ENCODE measurements at places on chromosomes 3 and 15. TPM values are rescaled to one million over a fixed set of nuclear protein-coding genes. Genes with fewer than 3 reads are reported as not detected.

DNA sequence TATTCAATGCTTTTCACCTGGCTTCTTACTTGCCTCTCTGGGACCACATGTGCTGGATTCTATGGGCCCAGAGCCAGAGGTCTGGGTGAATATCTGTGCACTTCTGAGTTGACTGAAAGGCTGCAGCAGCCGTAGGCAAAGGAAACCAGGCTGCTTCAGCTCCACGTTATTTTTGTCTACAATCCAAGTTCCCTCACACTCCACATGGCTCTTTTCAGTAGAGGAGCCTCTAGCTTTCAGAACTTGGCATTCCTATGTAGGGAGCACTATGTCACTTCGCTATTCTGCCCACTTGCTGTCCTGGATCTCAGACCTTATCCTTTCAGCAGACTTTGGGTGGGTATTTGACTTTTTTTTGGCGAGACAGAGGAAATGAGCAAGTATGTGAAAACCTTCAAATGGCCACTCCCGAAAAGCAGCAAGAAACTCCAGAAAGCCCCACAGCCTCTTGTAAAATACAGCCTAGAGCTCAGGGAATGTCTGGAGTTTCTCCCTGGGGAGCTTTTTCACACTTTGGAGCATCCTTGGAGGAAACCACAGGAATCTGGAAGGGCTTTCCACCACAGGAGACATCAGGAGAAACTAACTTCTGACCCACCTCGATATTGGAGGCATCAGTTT is 80.9 kb downstream of the DUT start:
- no peaks in the 10 kb centered on the region for H3K4me1 ChIP-seq
- peaks cover 3% of the 10 kb centered on the region for H3K27me3 ChIP-seq
- H3K27ac ChIP-seq: no peak overlapping the region
- no peaks in the 10 kb centered on the region for H3K36me3 ChIP-seq

GRCh38 chr3:117052395-117052794 is 342.8 kb downstream of the TUSC7 start:
- H3K4me1 ChIP-seq: no peaks in the 10 kb centered on the region
- DNase-seq: no peak
- H3K27me3 ChIP-seq: no peaks in the 10 kb centered on the region
- H3K4me3 ChIP-seq: no peak overlapping the region
- H3K36me3 ChIP-seq: no peaks in the 10 kb centered on the region

DNA sequence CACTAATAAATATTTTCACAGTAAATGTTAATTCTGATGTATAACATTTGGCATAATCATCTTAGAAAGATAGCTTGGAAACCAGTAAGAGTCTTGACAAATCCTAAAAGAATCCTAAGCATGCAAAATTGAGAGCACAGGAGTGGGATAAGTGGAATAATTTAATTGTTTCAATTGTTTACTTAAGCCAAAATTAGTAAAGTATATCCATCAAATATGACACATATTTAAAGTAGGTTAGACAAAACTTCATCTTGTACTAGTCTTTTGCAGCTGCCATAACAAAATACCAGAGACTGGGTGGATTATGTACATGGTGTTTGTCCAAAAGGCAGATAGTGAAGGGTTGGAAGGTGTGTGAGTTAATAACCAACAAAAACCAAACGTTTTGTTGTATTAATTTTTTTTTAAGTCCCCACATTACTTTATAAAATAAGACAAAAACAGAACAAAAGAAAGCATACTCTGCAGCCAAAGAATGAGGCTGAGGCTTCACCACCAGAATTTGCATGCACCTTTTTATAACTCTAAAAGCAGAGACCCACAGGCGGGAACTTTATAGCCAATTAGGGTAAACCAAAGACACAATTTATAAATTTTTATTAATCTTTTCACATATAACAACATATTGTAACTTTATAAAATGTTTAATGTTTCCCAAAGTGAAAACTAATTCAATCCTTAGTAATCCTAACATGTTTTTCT is 41.9 kb upstream of the CD200R1L start:
- no peak overlapping the region for H3K4me3 ChIP-seq
- no peaks in the 10 kb centered on the region for H3K36me3 ChIP-seq
- no peak overlapping the region for H3K27ac ChIP-seq
- H3K4me1 ChIP-seq: no peaks in the 10 kb centered on the region

The UMPS gene
- 56.3 TPM for total RNA-seq

The SV2B gene
- 0.08 TPM for total RNA-seq

DNA sequence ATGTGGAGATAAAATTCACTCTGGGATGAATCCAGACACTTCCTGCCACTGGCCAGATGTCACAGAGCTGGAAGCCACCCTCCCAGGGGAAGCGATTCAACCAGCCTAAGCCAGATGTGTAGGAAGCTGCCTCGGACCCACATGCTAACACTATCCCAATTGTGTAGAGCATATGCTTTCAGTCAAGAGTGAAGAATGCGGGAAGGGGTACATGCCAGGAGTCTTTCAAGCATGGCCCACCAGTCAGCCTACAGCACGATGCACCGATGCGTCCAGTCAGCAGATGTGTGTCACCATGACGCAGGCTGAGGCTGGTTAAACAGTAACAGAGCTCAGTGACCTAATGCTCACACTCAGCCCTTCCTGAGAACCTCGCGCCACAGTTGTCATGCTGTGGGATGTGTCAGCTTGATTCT is 38.8 kb upstream of the BNC1 start:
- no peak overlapping the region for H3K27ac ChIP-seq
- H3K27me3 ChIP-seq: peaks cover 12% of the 10 kb centered on the region
- no peak for DNase-seq
- no peak overlapping the region for H3K4me3 ChIP-seq
- H3K36me3 ChIP-seq: no peaks in the 10 kb centered on the region

DNA sequence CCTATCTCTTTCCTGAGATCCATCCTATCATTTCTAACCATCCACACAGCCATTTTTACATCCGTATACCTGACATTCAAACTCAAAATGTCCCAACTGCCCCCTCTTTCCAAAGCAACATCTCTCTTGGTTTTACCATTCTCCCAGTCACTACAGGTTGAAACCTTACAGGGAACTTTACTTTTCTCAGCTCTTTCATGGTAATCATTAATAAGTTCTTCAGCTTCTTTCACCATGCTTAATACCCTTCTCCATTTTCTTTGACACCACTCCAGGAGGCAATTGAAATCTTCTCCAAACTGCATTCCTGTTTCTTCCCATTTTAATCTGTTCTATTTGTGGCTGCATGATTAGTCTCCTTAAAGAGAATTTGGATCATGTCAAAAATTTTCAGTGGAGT is 352.5 kb downstream of the GAP43 start:
- H3K27me3 ChIP-seq: no peaks in the 10 kb centered on the region
- no peak overlapping the region for H3K27ac ChIP-seq
- no peak overlapping the region for H3K4me3 ChIP-seq
- no peak for DNase-seq
- H3K4me1 ChIP-seq: no peaks in the 10 kb centered on the region
- no peaks in the 10 kb centered on the region for H3K36me3 ChIP-seq

DNA sequence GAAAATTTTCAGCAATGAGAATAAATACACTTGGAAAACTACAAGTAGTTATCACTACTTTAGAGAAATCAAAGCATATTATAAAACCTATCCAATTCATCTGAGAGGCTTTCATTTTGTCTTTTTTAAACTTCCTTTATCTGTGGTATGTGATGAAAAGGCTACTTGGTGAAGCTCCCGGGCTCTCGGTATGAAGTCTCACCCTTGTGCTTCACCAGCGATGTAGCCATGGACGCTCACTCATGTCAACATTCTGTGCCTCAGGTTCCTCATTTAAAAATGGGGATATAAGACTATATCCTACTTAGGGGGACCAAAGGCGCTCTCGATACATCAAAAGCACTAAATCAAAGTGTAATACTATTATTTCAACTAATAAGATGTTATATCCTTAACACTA is 14.9 kb downstream of the SATB1 start:
- H3K27ac ChIP-seq: peak overlapping the region; percentile 59
- no peaks in the 10 kb centered on the region for H3K27me3 ChIP-seq
- H3K4me1 ChIP-seq: peaks cover 89% of the 10 kb centered on the region
- no peak for DNase-seq
- H3K4me3 ChIP-seq: peak overlapping the region; percentile 62
- H3K36me3 ChIP-seq: peaks cover 71% of the 10 kb centered on the region

The CCDC54 gene
- total RNA-seq: not detected

The SYNPR gene
- total RNA-seq: not detected

DNA sequence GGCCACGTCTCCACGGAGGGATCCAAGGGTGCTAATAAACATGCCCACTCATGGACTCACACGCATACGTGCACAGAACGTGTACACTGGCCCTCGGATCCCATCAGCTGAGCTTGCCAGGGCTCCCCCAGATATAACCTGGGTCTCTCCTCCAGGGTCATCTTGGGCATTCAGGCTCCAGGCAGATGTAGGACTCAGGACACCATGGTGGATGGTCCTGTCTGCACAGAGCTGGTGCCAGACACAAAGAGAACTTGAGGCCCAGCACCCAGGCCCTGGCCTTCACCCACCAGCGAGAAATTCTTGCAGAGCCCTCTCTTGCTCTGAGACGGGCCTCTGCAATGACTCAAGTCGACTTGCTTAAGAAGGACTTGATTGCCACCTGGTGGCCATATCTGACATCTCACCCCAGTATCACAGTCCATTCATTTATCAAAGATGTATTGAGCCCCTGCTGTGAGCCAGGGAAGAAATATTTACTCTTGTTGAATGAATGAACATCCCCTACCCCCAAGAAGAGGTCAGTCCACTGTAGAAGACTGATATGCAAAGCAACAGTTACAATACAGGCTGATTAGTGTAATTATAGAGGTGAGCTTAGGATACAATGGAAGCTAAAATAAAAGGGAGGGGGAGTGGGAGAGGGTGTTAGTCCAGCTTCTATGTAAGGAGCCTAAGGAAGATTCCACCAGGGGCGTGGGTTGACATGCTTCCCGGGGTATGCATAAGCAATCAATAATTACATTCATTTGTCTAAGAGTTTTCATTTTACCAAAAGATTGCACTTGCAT is 34.2 kb upstream of the VPS8 start:
- peak; percentile 69 for DNase-seq
- H3K36me3 ChIP-seq: no peaks in the 10 kb centered on the region
- peaks cover 17% of the 10 kb centered on the region for H3K27me3 ChIP-seq
- H3K27ac ChIP-seq: no peak overlapping the region
- no peak overlapping the region for H3K4me3 ChIP-seq
- H3K4me1 ChIP-seq: no peaks in the 10 kb centered on the region

The KIF7 gene
- 2.4 TPM for total RNA-seq

The NCKIPSD gene
- total RNA-seq: 45.5 TPM

- H3K36me3 ChIP-seq: peaks cover 45% of the 10 kb centered on the region
- H3K27ac ChIP-seq: peak overlapping the region; percentile 21
- H3K4me1 ChIP-seq: peaks cover 60% of the 10 kb centered on the region
- DNase-seq: no peak
- H3K4me3 ChIP-seq: peak overlapping the region; percentile 54
- no peaks in the 10 kb centered on the region for H3K27me3 ChIP-seq
These were observed 64.5 kb downstream of the NPTN start for GRCh38 chr15:73568564-73569280.

The SCAANT1 gene
- not detected for total RNA-seq

All from activated T-helper 1 cell treated with anti-CD3 and anti-CD28 coated beads, Interleukin-12 subunit alpha, Interleukin-12 subunit beta, Interleukin-2, Interleukin-4 antibody, amounts not matched to agents 30 ng/mL and 10 ng/mL and 1 ng/mL, durations not matched to agents 14 hours and 24 hours and 36 hours (primary cell).